Cortex of kidney (tissue), 1 donor: ENCODE measurements at places on chromosomes 5 and 9.

DNA sequence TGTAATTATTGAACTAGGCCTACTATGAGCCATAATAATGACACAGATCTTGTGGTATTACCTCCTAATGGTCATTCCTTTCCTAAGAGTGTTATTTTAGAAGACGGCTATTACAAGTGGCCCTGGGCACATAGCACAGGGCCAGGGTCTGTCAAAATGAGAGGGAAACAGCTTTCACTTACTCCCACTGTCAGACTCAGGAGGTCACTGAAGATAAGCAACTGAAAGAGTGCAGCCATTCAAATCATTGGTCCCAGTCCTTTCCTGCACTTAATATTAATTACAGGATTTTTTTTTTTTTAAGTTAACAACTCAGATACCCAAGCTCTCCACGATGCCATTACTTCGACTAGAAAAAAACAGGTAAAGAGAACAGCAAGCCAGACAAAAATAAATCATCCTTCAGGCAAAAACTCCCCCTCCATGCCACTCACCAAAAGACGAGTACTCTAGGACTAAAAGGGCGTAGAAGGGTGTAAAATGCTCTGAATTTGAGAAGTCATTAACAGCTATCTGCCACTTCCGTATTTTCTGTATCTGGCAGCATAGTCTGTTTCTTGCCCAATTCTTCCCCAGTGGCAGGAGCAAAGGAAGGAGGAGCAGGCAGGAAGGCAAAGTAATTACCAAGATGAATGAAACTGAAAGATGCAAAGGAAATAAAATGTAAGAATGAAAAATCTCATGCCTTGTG, 87.4 kb downstream of the ZNF608 start:
- no peak for DNase-seq

GRCh38 chr5:83179966-83180365, 102.6 kb downstream of the XRCC4 start:
- DNase-seq, result no peak

GRCh38 chr9:94150890-94151650, 66.8 kb downstream of the PTPDC1 start:
- DNase-seq, result no peak

DNA sequence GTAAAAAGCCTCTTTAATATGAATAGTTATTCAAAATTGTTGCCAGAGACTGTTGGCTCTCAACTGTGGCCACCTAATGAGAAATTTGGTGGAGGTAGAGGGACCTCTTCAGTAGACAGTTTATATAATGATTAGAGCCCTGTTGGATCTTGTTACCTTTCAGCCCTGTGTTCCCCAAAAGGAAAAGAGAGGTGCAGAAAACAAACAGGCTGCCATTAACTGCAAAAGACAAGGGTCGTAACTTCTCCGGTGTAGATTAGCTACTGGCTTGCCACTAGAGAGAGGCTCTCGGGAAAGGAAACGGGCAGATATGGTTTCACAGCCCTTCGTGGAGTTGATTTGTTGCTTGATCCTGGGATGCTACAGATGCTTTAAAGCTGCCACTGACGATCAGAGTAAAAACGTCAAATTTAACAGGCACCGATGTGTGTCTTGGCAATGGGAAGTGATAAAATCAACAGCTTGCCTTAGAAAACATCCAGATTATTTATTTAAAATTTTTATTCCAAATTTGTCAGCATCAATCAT, 7.8 kb downstream of the FST start:
- no peak for DNase-seq

GRCh38 chr5:80747922-80748321, 93.1 kb upstream of the DHFR start:
- no peak for DNase-seq

DNA sequence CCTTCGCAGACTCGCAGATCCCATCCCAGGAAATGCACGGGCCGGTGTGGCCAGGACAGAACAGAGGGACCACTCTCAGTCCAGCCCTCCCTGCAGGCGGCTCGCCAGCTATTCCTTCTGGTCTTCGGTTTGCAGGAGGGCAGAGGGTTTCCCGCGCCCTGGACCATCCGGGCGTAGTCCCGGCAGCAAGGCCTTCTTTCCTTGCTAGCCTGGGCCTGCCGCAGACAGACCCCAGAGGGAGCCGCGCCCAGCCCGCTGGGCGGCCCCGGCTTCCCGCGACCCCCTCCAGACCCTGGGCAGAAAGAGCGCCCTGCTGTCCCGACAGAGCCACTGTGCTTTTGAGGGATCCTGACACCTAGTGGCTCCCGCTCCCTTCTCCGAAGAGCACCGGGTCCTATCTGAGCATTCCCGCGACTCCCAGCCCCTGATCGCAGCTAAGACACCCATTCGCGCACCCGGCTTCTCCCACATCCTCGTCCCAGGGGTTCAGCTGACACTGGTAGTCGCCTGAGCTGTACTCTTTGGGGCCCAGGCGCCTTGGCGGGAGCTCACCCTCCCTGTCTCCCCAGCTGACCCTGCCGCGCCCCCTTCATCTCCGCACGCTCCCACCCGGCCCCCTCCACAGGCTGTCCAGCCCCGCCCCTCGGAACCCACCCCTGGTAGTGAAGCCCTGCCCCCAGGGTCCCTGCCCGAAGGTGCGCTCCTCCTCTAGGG, 1.1 kb downstream of the CFAP90 start:
- DNase-seq, result no peak

DNA sequence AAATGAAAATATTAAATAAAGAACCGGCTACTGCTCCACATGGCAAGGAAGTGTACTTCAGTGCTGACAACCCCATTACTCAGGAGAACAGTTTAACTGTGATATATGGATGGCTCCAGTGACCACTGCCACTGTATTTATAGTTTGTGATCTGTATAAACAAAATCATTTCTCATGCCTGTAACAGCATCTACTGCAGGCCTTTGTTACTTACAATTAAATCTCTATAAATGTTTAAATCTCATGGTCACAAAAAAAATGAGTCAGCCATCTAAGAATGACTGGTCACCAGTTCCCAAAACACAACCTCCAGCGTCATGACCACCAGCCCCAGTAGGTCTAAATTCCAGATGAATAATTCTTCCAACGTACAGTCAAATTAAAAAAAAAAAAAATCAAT, 24.6 kb downstream of the SERINC5 start:
- no peak for DNase-seq

- DNase-seq, result no peak
Measured at GRCh38 chr9:135908093-135908753, 877 bp upstream of the CAMSAP1 start.

- no peak for DNase-seq
Measured at GRCh38 chr5:102528600-102528999, 29.8 kb upstream of the SLCO6A1 start.

GRCh38 chr5:91065496-91065895, 317.6 kb downstream of the ARRDC3 start:
- no peak for DNase-seq
